DMS 273 treated with DMSO at 0.1 percent for 48 hours (cell line): ENCODE measurements at places on chromosomes 6 and 20.
A peak's percentile ranks its signal among the peaks of the same experiment; 100 is the strongest.

GRCh38 chr6:139370283-139370998 lies 4.0 kb downstream of the CITED2 start:
- DNase-seq: peak; percentile 53

DNA sequence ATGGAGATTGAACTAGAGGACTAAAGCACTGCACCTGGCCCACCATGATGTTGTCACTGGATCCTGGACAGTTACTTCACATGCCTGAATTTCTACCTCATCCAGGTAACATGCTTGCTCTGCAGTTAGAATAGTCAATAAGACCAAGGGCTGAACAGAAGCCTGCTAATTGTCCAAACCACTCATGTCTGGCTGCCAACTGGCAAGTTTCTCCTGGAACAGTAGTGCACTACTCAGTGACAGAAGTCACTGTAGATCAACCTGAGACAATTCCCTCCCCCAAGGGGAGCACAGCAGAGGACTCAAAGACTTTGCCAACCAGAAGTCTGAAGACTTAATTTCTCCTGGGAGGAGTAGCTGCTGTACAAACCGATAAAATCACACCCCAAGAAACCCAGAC lies 454.6 kb upstream of the MARCKS start:
- DNase-seq: no peak

DNA sequence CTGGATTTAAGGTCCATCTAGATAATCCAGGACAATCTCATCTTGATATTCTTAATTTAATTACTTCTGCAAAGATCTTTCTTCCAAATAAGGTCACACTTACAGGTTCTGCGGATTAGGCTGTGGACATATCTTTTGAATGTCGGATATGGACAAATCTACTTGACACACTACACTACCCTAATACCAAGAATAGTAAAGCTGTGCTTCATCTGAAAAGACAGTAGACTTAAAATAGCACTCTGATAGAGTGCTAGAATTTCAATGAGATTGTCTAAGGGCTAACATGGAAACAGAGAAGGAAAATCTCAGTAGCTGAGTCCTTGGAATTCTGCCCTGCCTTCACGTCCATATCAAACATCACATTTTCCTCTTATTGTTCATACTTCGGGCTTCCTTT lies 1238.0 kb downstream of the EPHA7 start:
- DNase-seq: no peak

GRCh38 chr6:144678844-144679243 lies 393.7 kb downstream of the UTRN start:
- no peak for DNase-seq

- DNase-seq: no peak
These were observed 37.3 kb downstream of the NTSR1 start for GRCh38 chr20:62745952-62746288.

DNA sequence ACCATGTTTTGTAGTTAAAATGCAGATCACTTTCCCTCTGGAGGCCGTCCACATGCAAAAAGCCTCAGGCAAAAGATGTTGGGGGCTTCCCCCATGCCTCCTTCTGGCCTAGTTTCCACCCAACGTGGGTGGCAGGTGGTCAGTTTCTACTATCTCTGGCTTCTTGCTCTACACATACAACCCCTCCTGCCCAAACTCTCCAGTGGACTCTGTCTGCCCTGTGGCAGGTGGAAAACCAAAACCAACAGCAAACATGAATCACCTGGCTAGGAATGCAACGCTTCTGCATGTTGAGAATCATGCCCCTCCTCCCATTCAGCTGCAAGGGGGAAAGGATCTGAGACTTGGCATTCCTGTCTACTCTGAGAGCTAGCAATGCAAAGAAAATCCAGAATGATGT lies 94.8 kb downstream of the MBOAT1 start:
- DNase-seq: no peak

GRCh38 chr6:56345376-56345995 lies 98.1 kb upstream of the COL21A1 start:
- no peak for DNase-seq

- DNase-seq: peak; percentile 3
These were observed 64.5 kb downstream of the AKAP7 start for GRCh38 chr6:131199568-131200272.

DNA sequence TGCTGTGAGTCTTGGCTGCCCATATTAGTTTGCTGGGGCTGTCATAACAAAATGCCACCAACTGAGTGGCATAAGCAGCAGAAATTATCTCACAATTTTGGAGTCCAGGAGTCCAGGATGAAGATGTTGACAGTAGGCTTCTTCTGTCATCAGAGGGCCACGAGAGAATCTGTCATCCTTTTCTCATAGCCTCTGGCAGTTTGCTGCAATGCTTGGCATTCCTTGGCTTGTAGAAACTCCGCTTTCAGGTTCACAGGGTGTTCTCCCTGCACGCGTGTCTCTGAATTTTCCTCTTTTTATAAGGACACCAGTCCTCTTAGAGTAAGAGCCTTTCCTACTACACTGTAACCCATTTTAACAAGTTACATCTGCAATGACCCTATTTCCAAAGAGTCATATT lies 838.4 kb downstream of the TFAP2A start:
- DNase-seq: no peak

DNA sequence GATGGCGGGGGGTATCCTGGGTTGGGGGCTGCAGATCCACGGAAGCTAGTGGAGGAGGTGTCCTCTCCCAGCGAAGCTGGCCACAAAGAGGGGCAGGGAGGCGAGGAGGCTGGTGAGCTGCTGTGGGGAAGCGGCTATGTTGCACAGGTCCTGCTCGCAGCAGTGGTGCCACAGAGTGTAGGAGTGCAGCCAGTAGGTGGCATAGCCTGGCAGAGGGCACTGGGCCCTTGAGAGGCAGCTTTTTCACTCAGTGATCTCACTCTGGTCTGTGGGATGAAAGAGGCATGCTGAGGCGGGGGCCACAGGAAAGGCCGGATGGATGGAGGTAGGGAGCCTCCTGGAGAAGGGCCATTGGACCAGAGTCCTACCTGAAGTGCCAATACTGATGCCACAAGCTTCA lies 2.9 kb upstream of the LY6G6D start:
- no peak for DNase-seq

DNA sequence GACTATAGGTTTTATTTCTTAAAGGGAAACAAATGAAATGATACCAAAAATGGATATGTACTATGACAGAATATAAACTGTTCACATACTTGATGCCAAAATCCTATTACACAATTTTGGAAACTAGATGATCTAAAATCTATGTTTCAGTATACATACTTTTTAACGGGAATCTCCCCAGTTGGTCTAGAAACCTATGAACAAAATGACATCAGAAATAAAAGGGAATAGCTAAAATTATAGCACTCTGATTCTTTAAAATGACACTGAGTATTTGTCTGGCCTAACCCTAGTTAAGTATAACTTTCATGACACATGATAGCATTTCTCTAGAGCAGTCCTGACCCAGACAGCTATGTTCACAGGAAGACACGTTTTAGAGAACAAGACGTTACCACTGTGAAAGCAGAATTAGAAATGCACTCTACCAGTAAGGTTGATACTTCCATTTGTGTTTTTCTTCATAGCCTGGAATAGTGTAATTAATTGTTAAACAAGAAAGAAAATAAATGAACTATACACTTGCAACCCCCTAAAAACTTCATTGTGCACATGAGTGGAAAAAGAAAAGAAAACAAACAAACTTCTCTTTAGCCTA lies 3.3 kb downstream of the OSER1 start:
- DNase-seq: no peak

DNA sequence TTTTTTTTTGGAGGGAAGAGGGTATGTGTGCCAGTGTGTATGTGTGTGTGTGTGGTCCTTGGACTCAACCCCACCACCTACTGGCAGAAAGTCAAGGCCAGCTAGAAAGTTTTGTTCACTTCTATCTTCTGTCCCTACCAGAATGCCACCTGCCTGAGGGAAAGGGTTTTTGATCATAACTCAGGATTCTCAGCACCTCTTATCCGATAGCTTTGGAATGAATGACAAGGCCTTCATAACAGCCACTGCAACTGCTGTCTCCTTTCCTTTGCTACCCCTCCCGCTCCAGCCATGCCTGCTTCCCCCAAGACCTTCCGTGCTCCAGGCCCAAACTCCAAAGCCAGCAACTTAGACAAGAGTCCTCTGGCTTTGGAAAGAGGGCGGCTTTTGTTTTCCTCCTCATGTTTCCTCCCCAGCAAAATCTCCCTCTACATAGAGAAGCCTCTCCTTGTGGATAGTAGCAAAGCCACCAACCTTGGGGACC lies 18.7 kb downstream of the BTN3A1 start:
- peak; percentile 3 for DNase-seq

DNA sequence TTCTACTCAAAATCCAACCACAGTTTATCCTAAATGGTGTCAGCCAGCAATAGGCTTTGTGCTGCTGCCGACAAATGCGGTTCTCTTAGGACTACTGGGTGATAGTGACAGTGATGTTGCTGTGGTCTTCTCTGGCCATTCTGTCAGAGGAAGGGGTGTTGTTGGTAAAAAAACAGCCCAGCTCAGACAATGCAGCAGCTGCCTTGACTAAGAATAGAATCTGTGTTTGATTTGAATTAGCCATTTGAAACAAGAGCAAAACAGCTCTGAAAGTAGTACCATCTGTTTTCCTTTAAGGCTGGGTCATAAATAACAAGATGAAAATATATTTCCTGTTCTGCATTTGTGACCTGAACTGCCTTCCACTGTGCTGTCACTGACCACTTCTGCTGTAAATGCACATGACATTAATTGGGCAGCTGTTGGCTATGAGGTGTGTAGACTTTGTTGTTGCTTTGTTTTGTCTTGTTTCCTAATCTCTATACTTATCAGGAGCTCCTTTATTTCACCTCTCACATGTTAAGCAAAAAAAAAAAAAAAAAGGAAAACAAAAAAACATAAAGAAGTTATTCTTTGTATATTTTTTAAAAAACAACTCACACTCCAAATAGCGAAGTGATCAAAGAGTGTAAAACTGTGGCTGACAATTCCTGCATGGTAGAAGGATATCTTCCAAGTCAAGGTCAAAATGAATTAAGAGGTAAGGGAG lies 497.8 kb upstream of the ARID1B start:
- no peak for DNase-seq

DNA sequence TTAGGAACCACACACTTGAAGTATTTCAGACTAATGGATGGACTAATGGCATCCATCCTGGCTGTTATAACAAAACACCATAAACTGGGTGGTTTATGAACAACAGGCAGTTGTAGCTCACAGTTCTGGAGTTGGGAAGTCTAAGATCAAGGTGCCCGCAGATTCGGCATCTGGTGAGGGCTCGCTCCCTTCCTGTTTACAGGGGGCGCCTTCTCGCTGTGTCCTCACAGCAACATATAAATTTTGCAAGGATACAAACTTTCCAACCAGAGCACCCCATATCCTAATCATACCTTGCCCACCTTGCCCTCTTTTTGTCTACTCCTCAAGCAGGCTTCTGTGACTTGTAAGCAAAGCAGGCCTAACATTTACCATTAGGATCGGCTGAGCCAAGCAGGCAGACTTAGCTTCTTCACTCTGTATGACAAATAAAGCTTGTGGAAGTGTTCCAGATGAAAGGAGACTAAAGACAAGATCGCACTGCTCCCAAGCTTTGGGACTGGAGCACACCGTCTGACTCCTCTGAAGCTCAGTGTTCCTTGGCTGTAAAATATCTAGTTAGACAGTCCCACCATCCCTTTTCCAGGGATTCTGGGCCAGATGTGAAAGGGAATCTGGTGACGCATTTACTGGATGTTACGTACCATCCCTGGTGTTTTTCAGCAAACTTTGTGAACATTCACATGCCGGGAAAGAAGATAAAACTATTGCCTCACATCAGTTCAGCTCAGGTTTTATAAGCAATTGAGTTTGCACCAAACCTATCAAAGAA lies 34.9 kb downstream of the GFOD1 start:
- no peak for DNase-seq

- DNase-seq: no peak
These were observed 10.9 kb upstream of the CGA start for GRCh38 chr6:87105823-87106222.

DNA sequence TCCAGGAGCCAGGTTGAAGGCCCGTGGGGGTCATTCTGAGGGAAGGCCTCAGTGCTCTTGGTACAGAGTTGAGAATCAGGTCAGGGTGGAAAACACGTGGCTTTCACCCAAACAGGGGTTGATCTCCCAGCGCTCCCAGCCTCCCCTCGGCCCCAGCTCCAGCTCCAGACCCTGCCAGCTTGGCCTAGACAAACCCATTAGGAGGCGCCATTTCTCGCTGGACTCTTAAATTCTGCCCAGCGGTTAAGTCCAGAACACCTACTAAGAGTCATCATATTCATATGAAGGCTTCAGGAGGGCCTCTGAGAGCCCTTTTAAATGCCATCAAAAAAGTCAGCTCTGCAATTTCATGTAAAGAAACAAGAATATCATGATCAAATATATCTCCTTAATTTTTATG lies 158.0 kb upstream of the RIN2 start:
- no peak for DNase-seq

DNA sequence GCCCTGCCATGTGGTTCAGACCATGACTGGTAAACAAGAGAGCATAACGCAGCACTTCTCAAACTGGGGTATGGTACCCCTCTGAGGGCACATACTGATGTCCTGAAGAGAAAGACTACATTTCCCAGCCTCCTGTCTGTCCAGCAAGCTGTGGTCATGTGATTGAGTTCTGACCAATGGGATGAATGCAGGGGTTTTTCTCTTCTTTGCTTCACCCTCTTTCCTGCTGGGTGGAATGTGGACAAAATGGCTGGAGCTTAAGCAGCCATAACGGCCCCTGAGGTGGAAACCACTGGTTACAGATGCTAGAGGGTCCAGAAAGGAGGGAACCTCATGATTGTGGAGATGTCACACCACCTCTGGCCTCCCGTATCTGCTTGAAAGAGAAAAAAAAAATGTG lies 19.4 kb upstream of the KCNB1 start:
- DNase-seq: no peak

GRCh38 chr20:22908437-22908836 lies 126.7 kb upstream of the SSTR4 start:
- no peak for DNase-seq

DNA sequence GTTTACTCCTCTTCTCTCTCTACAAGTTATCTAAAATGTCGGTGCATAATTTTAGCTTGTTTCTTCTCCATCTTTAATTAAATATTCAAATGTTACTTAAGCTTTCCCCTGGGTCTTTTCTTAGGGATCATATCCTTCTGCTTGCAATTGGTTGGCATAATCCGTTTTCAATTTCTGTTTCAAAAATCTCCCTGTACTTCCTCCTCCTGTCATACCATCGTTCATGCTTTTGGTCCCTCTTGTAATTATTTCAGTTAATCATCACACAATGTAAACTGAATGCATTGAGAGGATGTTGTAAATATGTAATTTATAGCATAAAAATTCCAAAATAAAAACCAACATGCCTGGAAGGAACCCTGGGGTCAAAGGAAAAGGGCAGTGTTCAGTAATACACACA lies 189.2 kb upstream of the RAB32 start:
- no peak for DNase-seq

GRCh38 chr6:166417285-166417691 lies 34.5 kb upstream of the MPC1 start:
- DNase-seq: no peak

DNA sequence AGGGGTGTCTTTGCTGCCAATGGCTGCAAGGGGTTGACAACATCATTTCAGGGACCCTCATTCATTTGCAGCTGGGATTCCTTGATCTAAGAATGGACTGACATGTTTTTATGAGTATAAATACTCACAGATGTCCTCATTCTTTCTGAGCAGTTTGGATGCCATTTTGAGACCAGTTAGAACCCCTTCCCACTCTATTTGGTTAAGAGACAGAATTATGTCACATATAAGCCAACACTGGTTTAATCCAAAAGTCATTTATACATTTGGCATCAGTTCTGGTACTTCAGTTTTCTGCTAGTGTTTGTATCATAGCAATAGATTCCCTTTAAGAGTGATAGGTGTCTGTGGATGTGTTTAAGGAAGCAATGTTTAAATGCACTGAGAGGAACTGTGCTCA lies 248.8 kb downstream of the SAMD5 start:
- DNase-seq: no peak

- DNase-seq: no peak
These were observed 412.5 kb downstream of the GJA1 start for GRCh38 chr6:121847806-121848522.
